ENCODE measurements at places on chromosomes 16 and 17.

GRCh38 chr16:83134638-83135037 lies 507.9 kb downstream of the CDH13 start:
- DNase-seq, result no peak

DNA sequence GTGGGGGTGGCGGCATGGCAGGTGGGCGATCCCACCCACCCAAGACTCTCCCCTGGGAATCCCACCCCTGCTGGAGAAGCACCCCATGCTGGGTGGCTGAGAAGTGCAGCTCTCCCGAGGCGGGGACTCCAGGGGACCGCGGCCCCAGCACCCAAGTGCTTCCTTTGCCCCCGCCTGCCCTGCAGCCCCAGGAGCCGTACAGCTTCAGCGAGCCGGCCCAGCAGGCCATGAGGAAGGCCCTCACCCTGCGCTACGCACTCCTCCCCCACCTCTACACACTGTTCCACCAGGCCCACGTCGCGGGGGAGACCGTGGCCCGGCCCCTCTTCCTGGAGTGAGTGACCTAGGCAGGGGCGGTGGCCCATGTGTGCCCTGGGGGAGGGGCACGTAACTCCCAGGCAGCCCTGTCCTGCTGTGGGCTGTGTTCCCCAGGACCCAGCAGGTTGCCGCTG lies 11.7 kb downstream of the GAA start:
- DNase-seq, result no peak

DNA sequence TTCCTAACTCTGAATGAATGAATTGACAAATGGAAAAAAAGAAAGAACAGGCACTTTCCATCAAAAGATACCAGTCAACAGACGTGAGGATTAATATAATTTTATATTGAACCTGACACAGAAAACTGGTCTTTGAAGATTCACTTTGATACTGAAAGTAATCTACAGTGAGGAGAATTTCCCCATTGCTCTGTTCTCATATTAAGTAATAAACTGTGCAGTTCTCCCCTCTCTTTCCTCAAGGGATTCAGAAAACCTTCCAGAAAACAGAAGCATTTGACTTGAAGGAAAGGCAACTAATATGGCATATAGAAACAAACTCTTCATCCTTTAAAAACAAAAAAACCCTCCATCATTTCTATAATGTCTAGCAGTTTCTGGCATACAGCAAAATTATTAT lies 2.2 kb downstream of the TEX2 start:
- no peak for DNase-seq

DNA sequence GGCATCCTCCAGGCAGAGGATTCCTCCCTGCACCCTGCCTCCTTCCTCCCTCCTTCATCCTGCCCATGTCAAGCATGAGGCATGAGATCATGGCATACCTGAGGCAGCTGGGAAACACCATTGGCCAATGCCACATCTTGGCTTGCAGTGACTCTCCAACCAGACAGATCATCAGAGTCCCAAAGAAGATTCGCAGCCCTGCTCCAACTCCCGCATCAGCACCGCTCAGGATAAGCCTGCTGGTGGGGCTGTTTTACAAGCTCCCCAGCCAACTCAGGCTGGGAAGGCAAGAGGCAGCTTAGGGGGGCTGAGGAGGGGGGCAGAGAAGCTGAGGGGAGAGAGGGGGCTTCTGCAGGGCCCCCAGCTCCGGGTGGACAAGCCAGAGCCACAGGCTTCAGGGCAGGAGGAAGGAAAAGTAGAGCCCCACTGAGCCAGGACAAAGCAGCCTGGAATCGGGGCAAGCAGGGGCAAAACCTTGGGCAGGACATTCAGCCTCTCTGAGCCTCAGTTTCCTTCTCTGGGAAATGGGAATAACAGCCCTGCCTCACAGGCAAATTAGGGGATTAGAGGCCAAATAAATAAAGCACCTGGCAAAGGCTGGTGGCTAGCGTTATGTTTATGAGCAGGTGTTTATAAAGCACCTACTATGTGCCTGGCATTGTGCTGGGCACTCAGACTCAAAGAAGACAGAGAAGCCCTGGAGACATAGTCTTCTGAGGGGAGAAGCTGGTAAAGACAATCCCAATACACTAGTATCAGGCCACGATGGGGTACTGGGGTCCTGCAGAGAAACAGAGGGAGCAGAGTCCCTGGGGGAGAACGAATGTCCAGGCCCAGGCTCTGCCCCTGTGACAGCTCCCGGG lies 88.1 kb downstream of the GOSR1 start:
- DNase-seq, result no peak

- no peak for DNase-seq
These were observed 11.0 kb downstream of the SALL1 start for GRCh38 chr16:51140112-51140511.

DNA sequence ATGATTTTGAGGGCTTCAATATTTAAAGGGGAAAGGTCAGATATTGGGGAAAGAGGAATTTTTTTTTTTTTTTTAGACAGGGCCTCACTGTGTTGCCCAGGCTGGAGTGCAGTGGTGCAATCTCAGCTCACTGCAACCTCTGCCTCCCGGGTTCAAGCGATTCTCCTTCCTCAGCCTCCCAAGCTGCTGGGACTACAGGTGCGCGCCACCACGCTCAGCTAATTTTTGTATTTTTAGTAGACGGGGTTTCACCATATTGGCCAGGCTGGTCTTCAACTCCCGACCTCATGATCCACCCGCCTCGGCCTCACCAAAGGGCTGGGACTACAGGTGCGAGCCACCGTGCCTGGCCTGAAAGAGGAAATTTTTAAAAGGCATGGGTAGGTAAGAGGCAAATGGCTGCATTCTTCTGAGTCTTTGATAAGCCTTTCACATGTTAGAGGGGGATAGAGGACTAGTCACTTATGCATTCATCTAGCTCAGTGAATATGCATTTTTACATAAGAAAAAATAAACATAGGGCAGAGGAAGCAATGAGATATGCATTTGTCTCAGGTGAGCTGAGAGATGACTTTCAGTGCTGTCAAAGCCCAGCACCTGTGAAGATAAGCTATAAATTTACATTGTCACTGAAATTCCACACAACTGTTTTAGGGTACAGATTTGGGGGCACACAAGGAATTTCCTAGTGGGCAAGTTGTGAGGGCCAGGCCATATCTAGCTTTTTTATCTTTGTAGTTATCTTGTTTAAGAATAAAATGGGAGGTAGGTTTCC lies 1.1 kb upstream of the FCSK start:
- DNase-seq, result no peak

DNA sequence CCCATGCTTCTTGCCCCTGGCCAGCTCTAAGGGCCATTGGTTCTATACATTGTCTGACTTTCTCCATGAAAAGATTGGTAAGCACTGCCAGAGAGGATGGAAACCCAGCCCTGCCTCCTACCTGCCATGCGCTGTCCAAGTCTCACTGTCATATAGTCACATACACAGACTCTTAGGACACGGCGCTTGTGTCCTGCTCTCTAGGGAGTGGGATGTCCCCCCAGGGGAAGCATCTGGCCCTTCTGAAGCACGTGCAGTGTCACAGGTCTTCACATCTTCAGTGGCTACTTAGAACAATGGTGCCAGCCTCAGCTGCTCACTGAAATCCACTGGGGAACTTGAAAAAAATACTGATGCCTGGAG lies 38.7 kb downstream of the MYO18A start:
- no peak for DNase-seq

DNA sequence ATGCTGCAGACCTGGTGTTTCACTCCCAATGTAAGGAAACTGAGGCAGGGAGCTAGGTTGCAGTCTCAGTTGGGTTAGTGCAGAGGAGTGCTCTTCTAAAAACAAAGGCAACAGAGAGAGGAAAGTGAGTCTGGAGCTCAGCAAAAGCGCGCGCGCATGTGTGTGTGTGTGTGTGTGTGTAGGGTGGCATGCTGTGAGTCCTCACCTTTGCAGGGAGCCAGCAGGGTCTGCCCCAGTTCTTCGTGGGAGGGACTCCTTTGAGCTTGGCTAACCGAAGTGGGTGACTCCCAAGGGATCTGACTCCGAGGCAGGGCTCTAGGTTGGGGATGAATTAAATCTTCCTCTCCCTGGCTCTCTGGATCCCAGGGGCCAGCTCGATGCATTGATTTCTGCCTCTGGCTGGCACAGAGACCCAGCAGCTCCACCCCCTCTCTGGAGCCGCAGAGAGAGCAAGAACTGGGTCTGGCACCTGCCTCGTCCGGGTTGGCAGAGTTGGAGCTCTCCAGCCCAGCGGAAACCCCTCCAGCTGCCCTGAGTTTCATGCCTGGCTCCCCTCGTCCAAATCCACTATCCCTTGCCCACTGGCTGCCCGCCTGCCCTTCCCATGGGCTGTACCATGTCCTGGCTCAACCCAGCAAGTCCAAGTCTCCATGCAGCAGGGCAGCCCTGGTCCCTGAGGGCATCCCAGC lies 1.3 kb upstream of the BTBD17 start:
- DNase-seq, result no peak

GRCh38 chr17:50187394-50187725 lies 14.1 kb downstream of the COL1A1 start:
- DNase-seq, result no peak

- no peak for DNase-seq
These were observed 23.8 kb upstream of the CRYM start for GRCh38 chr16:21301895-21302291.

DNA sequence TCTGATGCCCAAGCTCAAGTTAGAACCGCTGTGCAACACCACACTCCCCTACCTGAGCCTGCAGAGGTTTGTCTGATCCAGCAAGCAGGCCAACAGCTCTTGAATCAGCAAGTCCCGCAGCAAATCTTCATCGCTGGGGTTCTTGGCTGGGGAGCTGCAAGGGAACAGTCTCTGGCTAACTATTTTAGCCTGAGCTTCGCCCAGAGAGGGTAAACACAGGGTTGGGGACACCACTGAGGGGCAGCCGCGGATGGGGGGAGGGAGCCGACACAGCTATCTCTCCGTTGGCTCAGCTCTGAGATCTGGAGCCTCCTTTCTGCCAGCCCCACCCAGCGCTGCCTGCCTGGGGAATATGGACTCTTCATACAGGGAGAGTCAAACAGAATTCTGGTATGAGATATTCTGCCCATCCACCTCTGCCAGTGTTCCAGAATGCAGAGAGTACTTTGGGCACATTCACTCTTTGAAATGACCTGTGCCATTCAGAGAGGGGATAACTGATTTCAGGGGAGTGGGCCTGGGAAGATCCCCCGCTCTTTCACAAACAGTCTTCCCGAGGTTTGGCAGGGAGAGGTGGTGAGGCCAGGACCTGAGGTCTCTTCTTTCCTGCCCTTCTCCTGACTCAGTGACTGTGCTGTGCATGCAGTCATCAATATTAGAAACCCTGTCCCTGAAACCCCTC lies 7.4 kb downstream of the GIP start:
- no peak for DNase-seq

GRCh38 chr16:10205688-10206087 lies 23.5 kb upstream of the GRIN2A start:
- no peak for DNase-seq

GRCh38 chr16:89371386-89371785 lies 119.0 kb downstream of the ANKRD11 start:
- no peak for DNase-seq

DNA sequence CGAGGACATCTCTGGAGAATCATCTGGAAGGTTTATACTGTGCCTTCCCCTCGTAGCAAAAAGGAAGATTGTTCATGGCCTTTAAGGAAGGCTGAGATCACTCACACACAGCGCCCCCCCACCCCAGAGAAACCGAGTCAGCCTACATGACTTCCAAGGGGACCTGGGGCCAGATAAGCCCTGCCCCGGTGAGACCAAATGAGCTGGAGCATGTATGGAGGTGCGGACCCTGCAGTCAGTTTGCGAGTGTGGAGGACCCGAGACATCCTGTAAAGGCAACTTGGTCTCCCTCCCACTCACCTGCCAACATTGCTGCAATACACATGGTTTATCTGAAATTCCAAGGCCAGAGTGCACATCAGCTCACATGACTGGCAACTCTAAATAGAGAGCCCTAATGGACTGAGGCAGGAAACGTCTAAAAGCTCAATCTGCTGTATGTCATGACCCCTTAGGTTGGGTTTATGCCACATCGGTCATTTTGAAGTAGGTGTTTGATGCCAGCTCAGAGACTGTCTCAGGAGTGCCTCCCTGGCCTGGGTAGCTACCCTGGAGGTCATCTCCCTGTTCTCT lies 233.6 kb downstream of the CPPED1 start:
- no peak for DNase-seq

DNA sequence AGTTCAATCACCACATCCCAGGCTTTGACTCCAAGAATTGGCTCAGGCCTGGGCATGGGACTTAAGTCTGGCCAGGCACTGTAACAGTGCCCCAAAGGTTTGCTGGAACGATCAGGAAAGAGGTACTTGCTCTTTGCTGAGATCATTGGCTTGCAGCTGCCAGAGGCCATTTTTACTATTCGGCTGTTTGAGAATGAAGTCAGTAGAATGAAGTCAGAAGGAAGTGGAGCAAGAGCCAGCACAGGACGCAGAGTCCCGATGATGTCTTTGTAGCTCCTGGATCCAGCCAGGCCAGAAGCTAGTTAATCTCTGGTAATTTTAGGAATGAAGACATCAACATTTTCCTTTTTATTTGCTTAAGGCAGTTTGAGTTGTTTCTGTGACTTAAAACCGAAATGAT lies 195.5 kb downstream of the RAB11FIP4 start:
- DNase-seq, result no peak

DNA sequence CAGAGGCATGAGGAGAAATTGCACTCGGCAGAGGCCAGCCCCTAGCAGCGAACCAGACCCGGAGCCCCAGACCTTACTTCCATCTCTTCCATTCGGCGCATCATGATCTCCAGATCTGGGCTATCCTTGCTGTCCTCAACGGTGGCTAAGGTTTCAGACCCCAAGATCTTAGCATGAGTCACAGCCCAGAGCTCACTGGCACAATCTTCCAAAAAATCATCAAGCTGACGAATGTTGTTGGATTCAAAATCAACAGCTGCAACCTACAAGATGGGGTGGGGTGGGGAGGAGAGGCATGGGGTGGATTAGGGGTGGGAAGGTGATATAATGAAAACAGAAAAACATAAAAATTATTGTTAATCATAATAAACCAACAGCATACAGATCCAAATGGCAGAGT lies 39.7 kb upstream of the PITPNM3 start:
- no peak for DNase-seq

- DNase-seq, result no peak
These were observed 29.9 kb upstream of the OR1G1 start for GRCh38 chr17:3157218-3157617.

- no peak for DNase-seq
These were observed 193.8 kb downstream of the SNX29 start for GRCh38 chr16:12170103-12171040.

DNA sequence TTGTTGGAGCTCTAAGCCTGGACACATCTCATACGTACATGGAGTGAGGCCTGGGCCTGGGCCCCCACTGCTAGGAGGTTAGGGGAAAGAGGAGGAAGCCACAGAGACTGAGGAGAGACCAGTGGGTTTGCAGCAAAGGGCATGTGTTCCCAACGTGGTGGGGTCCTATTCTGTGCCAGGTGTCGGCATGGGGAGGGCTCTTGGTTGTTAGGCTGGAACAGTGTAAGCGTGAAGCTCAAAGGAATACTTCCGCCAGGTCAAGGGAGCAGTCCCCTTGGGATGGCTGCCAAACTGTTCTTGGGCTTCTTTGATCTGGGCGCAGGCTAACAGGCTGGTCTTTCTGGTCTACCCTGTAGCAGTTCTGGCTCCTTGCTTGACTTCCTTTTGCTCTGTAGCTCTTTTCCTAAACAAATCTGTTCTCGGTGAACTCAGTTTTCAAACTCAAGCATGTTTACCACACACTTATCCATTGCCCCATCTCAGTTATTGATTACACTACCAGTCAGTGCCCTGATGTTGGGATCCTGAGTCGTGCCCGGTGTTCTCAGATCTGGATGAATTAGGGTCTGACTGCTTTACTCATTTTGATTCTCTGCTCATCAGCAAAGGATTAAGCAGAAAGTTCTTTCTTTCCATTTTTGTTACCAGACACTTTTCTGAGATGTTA lies 36.4 kb downstream of the GPT2 start:
- no peak for DNase-seq

All from stimulated activated CD4-positive, alpha-beta T cell treated with anti-CD3 and anti-CD28 coated beads, Interleukin-15, amount 100 ng/mL, for 1 hour (primary cell).